HAP-1 (cell line): ENCODE measurements at places on chromosomes 3 and 15.

DNA sequence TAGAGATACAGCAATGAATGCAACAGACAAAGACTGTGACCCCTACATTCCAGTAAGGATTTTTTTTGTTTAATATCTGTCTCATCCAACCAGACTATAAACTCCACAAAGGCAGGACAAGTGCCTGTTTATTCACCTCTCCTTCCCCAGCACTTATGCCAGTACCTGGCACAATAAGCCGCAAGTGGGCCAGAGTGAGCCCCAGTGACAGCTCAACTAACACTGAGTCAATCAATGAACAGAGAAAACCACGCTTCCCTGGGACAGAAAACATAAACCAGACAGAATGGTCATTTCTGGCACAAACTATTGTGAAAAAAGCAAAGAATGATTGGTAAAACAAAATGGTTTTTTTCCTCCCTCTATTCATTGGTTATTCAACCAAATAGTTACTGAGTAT, 52.2 kb downstream of the RYK start:
- DNase-seq, result no peak

DNA sequence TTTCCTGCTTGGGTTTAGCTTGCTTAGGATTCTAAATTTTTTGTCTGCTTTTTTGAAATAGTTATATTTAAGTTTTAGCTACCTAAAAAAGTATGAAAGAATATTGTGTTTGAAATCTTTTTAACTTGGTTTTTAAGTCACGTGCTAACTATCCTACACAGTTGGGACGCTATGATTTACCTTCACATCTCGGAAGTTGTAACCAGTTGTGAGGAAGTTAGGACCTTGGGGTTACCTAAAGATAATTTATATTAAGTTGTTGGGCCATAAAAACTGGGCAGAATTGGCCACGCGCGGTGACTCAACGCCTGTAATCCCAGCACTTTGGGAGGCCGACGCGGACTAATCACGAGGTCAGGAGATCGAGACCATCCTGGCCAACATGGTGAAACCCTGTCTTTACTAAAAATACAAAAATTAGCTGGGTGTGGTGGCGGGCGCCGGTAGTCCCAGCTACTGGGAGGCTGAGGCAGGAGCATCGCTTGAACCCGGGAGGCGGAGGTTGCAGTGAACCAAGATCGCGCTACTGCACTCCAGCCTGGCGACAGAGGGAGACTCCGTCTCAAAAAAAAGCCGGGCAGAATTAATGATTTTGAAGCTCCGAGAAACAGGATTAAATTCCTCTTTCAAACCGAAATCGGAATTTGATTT, 1.0 kb downstream of the ZFAND6 start:
- peak; percentile 59 for DNase-seq

DNA sequence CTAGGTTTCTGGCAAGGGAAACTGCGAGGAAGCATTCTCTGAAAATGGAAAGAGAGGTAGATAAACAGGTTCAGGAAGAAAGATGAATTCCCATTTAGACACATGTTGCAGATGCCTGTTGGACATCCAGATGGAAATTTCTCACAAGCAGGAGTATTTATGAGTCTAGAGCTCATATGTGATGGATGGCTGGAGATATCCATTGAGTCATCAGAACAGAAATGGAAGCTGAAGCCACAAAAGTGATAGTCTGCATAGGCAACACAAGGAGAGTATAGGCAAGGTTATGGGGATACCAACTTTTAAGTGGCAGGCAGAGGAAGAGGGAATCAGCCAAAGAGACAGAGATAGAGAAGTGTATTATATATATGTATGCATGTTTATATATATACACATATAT, 6.3 kb upstream of the RAMAC start:
- DNase-seq, result no peak

- DNase-seq, result no peak
Observed at GRCh38 chr3:72412340-72412956, 435.8 kb downstream of the SHQ1 start.

GRCh38 chr15:64122936-64123351, 27.2 kb downstream of the SNX1 start:
- no peak for DNase-seq

DNA sequence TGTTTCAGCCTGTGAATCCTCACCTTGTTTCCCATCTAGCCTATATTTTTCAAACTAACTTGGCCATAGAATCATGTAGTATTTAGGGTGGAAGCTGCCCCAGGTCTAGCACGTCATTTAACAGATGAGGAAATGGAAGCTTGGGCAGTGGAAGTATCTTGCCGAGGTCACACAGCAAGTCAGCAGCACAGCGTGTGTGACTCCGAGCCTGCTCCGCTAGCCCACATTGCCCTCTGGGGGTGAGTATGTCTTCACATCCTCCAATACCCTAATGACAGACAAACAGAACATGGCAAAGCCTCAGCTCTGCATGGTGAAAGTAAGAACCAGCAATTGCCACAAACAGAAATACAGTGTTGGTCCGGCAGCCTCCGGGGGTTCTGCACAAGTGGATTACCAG, 2.2 kb upstream of the CCR5 start:
- no peak for DNase-seq

DNA sequence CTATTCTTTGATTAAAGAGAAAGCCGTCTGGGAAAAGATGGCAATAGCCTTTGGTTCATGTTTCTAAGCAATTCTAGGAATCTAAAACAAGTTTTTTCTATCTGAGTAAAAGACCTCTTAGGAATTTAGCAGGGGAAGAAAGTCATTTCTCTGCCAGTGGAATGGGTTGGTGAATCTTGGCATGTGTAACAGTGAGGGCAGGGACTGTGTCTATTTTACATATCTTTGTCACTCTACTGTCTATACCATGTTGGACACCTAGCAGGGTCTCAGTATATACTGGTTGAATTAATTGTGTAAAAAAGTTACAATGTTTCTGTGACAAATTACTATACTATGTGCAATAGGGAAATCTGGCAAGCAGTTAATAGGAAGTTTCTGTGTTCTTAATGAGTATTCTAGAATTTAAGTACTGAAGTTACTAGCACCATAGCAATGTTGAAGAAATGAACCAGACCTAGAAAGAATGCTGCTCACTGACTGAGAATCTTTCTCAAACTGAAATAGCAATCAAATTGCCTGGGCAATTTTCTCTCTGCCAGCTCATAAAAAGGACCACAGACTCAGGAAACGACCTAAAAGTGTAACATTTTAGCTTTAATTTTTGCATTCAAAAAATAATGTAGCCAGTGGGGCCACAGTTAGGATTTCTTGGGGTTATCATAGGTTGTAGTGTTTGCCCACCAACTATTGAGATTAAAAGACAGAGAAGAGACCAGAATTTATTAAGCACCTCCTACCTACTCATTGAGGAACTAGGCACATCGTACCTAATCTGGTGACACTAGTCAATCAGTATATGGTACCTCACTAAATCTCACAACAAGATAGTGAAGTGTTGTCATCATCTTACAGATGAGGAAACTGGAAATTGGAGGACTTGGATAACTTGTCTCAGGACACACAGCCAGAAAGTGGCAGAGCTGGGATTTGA, 56.2 kb upstream of the LEKR1 start:
- DNase-seq, result no peak

- DNase-seq, result no peak
Observed at GRCh38 chr3:23162934-23163333, 40.2 kb upstream of the UBE2E2 start.

GRCh38 chr3:126528800-126529541, 5.0 kb downstream of the CHST13 start:
- DNase-seq, result no peak

DNA sequence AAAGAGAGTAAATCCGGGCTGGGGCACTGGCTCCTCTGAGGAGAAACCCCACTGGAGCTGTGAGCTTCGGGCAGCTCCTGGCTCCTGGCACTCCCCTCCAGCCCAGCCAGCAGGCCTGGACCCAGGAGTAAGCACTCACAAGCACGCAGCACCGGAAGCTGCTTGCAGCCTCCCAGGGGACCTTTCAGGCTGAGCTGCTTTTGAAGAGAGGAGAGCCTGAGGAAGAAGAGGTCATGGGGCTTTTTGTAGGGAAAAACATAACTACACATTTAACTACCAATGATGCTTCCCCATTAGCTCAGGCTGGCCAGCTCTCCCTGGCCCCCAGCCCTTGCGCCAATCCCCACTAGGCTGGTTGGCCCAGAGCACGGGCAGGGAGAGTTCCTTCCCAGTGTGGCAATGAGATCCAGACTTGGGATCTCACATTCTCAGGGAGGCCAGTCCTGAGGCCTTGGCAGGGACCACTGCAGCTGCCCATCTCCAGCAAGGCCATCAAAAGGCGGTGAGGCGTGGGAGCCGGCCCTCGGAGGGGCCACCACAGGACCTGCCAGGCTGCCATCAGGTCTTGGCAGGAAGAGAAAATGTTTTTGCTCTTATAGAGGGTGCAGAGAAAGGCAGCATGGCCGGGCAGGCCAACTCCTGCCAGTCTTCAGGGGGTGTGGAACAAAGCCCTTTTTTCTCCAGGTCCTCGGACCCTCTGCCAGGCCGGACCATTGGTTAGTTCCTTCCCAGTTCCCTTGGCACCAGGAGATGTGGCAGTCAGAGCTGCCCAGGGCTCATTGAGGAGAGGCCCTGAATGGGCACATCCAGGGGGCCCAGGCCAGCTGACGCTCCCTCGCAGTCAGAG, 41.5 kb upstream of the MFGE8 start:
- DNase-seq, result no peak

GRCh38 chr15:95684126-95684525, 646.4 kb upstream of the NR2F2 start:
- DNase-seq, result no peak

DNA sequence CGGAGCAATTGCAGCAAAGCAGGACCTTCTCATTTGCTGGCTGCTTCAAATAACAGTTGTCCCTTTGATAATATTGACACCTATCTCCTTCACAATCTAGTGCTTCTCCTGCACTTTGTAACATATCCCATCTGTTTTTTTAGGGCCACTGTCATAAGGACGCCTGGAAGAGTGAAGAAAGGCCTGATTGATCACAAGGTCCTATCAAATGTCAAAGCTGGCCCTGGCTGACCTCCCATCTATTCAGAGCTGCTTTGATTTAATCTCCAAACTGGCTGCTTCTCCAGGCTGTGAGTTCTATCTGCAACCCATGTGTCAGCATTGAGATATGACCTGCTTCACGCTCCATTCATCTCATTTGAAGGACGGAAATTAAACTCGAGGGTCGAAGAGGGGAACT, 601.2 kb upstream of the KCNMB2 start:
- no peak for DNase-seq

GRCh38 chr3:54235998-54236397, 113.6 kb downstream of the CACNA2D3 start:
- DNase-seq, result no peak

- DNase-seq, result no peak
Observed at GRCh38 chr3:160956785-160957184, 148.4 kb downstream of the B3GALNT1 start.

DNA sequence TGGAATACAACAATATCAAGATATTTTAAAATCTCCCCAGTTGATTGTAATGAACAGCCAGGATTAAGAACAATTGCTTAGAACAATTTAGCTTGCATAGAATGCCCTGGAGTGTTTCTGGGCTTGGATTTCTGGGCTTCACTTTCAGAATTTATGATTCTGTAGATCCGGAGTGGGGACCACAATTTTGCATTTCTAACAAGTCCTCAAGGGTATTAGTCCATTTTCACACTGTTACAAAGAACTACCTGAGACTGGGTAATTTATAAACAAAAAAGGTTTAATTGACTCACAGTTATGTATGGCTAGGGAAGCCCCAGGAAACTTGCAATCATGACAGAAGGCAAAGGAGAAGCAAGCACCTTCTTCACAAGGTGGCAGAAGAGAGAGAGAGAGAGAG, 54.3 kb upstream of the MYRIP start:
- DNase-seq, result no peak

- DNase-seq, result no peak
Observed at GRCh38 chr3:38364721-38365400, 18.3 kb downstream of the XYLB start.

DNA sequence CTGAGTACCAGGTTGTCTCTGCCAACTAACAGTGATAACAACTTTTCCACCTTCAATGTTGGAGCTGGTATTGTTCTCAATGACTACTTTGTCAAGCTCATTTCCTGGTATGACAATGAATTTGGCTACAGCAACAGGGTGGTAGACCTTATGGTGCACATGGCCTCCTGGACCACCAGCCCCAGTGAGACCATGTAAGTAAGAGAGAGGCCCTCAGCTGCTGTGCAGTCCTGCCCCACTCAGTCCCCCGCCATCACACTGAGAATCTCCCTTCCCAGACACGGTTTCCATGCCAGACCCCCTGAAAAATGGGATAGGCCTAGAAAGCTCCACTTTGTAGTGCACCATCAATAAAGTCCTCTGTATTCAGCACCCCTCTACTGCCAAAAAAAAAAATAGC, 56.1 kb downstream of the PIK3CB start:
- no peak for DNase-seq

GRCh38 chr15:95839367-95839782, 491.1 kb upstream of the NR2F2 start:
- no peak for DNase-seq

DNA sequence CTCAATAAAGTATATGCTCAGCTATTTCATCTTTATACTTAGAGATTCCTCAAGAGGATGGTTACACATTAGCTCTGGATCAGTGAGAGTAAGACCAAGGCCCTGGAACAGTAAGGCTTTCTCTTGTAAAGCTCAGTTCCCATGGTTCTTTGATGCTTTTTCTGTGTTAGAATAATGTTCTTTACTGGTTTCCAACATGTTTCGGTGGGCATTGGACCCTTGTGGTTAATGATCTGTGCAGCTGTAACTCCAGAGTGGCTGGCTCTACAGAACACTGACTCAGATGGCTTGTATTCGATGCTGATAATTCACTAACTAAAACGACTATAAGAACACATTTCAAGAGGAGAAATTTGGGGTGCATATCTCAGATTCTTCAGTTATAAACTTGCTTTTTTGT, 114.7 kb downstream of the AKAP13 start:
- DNase-seq, result no peak

GRCh38 chr15:35557012-35557411, 11.0 kb upstream of the DPH6 start:
- no peak for DNase-seq

- DNase-seq, result no peak
Observed at GRCh38 chr3:127800508-127800907, 21.8 kb downstream of the MGLL start.

DNA sequence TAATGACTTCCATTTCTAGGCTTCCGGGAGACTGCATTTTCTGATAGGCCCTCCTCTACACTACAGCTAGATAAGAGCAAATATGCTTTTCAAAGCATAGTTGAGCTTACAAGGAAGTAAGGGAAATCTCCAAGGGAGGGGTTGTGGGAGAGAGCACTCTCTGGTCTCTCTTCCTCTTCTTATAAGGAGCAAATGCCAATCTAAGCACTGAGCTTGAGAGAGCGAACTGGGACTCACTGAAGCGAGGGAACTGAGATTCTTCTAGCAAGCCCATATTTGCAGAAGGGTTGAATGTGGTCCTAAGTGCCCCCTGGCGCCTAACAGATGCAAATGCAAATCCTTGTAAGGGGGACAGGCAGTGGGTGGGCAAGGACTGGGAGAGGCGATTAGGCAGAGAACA, 164.8 kb downstream of the ERC2 start:
- peak; percentile 68 for DNase-seq

DNA sequence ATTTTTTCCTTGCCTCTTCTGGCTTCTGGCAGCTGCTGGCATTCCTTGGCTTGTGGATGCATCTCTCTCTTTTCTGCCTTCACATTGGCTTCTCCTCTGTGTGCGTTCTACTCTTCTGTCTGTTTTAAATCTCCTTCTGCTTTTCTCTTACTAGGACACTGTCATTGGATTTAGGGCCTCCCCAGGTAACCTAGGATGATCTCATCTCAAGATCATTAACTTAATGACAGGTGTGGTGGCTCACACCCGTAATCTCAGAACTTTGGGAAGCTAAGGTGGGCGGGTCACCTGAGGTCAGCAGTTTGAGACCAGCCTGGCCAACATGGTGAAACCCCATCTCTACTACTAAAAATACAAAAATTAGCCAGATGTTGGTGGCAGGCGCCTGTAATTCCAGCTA, 40.9 kb upstream of the ULK4 start:
- DNase-seq, result no peak
